ENCODE measurements at places on chromosomes 1 and 21. TPM values are rescaled to one million over a fixed set of nuclear protein-coding genes. Genes with fewer than 3 reads are reported as not detected.

DNA sequence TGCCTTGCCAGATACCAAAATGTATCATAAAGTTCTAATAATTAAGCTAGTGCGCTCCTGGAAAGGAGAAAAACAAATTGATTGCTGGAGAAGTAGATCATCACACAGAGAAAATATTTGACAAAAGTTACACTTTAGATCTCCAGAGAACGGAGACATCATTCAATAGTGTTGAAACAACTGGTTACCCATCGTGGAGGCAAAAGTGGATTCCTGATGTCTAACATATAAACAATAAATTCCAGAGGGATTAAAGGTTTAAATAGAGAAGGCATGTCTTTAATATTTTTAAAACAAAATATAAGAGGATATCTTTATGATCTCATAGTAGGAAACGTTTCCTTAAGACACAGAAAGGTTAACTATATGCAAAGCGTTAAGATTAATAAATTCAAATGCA is 41.0 kb downstream of the NRIP1 start:
- DNase-seq: no peak

DNA sequence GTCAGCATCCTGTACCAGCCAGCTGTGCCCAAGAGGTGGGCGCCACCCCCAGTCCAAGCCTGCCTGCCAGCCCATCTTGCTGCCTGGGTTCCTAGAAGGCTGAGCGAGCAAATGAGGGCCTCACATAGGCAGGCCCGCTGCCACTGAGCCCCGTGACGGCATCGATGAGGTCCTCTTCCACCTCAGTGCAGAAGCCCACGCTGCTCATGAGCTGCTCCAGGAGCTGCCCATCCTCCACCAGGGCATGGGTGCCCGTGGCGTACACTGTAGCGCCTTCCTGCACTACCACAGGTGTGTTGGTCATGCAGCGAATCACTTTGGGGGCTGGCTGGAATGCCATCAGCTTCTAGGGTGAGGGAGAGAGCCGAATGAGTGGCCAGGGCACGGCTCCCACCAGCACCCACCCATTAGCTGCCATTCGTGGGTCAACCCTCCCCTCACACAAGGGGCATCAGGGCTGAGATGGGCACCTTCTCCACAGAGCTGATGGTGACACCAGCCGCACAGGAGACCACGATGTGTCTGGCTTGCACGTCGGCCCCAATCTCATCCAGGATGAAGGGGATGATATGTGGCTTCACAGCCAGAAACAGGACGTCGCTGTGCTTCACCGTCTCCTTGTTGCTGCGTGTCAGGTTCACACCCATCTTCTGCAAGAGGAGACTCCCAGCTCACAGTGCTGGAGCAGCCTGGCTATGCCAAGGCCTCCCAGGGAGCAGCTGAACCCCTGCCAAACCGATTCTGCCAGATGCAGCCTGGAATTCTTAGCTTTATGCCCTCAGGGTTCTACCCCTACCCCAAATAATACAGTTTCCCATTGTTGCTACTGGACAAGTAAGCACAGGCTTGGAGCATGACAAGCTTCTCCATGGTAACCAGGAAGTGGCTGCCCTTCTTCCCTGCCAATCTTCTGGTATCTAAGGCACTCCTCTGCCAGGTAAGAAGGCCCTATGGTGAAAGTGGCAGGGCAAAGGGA is 2.0 kb downstream of the PYCR2 start:
- DNase-seq: no peak

DNA sequence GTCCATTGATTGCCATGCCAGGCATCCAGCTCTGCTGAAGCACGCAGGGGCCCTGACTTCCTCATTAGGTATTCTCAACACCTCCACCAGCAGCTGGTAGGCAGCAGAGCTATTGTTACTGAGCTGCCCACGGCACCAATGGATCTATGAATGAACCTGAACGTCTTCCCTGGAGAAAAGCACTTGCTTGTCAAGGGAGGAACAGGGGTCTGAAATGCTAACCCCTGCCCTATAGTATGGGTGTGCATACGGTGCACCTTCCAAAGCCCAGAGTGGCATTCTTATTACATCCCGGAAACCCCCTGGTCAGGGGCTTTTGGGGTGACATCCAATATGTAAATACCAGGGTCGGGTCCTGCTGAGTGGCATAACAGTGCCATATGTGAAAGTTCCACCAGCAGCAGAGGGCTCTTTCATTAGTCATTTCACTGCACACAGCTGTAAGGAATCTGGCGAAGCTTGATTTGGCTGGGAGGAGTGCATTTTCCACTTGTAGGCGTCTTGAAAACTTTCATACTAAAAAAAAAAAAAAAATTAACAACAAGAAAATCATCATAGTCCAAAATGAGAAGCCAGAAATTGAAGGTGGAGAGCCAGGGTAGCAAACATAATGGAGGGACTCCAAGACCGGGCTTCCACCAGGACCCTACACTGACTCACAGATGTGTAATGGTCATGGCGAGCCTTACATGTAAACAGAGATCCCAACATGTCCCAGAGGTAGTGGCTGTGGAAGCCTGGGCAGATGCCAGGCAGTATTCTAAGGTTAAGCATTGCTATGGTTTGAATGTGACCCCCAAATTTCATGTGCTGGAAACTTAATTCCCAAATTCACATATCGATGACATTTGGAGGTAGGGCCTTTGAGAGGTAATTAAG is 58.8 kb upstream of the PRDX6 start:
- DNase-seq: no peak

Gene NIT1
- 14.1 TPM for polyA plus RNA-seq

Data from naive thymus-derived CD4-positive, alpha-beta T cell (primary cell).